ENCODE measurements at places on chromosomes 5 and 9.

DNA sequence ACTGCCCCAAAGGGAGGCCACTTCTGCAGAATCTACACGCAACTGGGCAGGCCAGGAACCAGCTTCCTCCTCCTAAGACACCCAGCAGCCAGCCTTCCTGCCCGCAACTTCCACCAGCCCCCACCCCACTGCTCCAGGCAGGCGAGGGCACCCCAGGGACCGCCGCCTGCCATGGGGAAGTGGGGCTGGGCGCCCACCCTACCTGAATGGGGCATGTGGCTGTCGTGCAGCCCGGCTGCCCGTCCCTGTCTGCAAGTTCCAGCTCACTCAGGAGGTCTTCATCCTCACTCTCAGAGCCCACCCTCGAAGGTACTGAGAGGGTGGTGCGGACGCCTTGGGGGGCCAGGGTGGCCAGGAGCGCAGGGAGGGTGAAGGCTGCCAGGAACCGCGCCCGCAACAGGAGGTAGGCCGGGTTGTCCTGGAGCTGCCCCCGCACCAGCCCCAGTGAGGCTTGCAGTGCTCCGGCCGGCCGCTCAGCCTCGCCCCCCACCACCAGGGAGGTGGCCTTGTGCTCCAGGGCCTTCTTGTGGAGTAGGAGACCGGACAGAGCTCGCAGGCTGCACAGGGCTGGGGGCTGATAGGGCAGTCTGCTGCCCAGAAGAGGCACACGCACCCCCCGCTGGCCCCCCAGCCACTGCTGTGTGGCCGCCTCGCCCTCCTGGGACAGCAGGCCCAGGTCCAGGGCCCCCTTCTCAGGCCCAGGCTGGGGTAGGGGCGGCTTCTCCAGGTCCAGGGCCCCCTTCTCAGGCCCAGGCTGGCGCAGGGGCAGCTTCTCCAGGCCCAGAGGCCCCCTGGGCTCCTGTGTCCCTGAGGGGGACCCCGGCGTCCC is 4.1 kb upstream of the CARD9 start:
- no peak for DNase-seq

DNA sequence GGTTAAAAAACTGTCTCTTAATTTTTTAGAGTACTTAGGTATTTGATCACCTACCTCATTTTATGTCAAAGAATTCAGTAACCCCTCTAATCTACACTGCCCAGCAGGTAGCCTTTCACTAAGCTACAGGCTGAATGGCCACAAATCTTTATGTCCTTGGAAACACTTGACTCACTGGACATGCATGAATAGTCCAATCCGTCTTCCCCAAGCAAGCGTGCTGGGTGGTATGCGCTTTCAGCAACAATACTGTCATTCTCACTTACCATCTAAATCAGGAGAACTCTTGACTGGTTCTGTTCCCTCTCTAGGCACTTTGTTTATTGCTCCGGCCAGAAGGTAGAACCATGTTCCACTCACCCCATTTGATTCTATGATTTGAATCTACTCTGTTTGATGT is 73.1 kb downstream of the TRPM3 start:
- DNase-seq, result no peak

- no peak for DNase-seq
These were observed 750 bp downstream of the TRIM36 start for GRCh38 chr5:115168829-115169486.

- DNase-seq, result no peak
These were observed 28.5 kb downstream of the SPINK5 start for GRCh38 chr5:148091991-148092964.

DNA sequence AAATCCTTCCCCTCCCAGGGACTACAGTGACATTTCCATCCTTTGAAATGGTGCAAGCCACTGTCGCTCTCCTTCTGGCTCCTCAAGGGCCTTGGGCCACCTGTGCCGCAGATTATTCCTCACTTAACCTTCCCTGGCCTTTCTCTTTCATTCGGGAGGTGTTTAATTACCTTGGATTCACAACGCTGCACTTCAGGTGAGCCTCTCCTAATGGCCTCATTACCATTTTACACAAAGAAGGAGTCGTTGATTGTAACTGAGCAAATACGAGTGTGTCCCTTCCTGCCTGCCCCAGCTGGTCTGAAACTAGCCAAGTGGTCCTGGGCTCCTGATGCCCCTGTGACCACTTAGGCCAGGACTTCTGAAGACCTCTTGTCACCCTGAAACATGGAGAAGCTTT is 205.0 kb downstream of the CRB2 start:
- DNase-seq, result no peak

DNA sequence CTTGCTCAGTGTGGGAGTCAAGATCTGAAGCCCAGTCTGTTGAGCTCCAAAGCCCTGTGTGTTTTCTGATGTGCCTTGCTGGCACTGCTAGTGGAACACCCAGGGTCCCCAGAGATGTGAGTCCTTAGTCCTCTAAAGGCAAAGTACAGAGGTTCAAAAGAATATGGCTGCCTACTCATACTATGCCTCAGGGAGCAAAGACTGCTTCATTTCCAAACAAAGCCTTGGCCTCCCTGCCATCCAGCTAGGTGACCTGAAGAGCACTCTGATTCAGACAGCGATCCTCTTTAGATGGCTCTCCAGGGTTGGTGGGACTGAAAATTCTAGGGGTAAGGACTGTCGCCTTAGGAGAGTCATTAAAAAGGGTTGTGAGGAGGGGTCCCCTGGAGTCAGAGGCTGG is 2.0 kb downstream of the PRLR start:
- DNase-seq, result no peak

- peak; percentile 67 for DNase-seq
These were observed 47.9 kb downstream of the STOM start for GRCh38 chr9:121322037-121322736.

- no peak for DNase-seq
These were observed 97.6 kb upstream of the SEMA6A start for GRCh38 chr5:116672203-116672602.

DNA sequence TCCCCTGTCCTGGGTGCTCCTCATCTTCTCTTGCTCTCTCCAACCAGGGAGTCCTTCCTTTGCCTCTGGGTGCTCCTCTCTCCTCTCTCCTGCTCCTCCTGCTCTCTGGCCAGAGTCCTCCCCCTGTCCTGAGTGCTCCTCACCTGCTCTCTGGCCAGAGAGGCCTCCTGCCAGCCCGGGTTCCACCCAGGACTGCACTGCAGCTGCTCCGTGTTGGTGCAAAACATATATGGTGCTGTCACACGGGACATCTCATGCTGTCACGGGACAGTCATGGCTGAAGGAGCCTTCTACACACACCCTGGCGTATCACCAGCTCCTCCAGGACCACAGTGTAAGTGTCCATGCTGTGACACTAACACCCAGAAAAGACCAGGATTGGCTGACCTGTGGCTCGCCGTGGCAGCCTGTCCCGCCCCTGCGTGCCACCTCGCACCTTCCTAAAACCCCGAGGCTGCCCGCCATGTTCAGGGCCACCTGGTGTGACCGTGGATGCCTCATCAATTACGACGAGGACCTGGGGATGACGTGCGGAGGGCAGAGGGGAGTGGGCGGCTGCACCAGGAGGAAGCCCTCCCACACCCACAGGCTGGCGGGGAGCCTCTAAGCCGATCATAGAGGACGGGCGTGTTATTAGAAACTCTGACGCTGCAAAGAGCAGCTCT is 27.9 kb upstream of the SLC6A3 start:
- DNase-seq, result no peak

DNA sequence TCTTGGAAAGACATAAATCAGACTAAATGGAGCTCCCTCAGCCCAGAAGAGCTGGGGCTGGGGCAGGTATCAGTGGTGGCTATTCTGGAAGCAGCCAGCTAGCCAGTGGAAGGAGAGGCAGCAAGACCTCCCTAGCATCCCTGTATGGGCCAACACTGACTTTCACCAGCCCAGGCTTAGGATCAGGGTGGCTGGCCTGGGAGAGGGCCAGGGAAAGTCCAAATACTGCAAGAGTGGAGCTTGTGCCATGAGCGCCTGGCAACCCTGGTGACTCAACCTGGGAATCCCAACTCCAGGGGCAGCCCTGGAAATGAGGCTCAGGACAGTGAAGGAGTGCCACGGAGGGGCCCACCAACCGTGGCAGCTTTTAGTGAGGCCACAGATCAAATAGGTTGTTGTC is 7.6 kb upstream of the IRF1 start:
- no peak for DNase-seq

DNA sequence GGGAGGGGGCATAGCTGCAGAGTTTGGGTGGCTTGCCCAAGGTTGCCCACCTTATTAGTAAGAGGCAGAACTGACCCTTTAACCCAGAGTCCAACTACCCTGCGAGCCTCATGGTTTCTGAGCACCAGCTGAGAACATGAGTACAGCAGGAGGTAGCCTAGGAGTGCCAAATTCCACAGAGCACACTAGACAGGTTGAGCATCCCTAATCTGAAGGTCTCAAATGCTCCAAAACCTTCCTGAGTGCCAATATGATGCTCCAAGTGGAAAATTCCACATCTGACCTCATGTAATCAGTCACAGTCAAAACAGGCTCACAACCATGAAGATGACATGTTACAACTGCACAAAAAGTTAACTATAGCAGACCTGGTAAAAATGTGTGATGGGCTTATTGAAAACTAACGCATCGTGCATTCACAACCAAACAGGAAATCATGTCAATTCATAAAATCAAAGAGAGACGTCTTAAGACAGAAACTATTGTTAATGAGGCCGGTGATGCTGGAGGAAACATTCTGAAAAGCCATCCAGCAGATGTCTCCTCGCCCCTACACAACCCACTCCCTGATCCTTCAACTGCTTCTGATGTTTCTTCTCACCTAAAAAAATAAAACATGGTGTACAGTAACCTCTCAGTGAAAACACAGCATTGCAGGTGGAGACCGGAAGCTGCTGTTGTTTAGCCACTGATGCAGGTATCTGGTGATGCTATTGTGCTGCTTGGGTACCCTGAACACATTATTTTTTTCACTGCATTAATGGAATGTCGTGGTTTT is 25.0 kb downstream of the PTCH1 start:
- DNase-seq, result no peak
